Frontal cortex (tissue), 4 donors: ENCODE measurements at places on chromosomes 16 and 17. TPM values are rescaled to one million over a fixed set of nuclear protein-coding genes. Genes with fewer than 3 reads are reported as not detected.

The ITGAX gene
- total RNA-seq, result 0.41 TPM

The SDK2 gene
- total RNA-seq, result 6.9 TPM

The ZNF469 gene
- total RNA-seq, result 0.41 TPM

The SLC38A7 gene
- 14.3 TPM for total RNA-seq

The HS3ST3A1 gene
- 0.41 TPM for total RNA-seq
